ENCODE measurements at places on chromosomes 13 and 19.

GRCh38 chr19:33561261-33561660, 39.7 kb upstream of the PEPD start:
- no peak for DNase-seq

GRCh38 chr13:96011291-96011872, 41.8 kb downstream of the UGGT2 start:
- DNase-seq: no peak

- DNase-seq: no peak
Measured at GRCh38 chr19:53466726-53467484, 628 bp upstream of the ZNF813 start.

- no peak for DNase-seq
Measured at GRCh38 chr19:37348060-37348459, 22.8 kb upstream of the ZNF527 start.

GRCh38 chr13:31225998-31226675, 26.4 kb downstream of the B3GLCT start:
- no peak for DNase-seq

DNA sequence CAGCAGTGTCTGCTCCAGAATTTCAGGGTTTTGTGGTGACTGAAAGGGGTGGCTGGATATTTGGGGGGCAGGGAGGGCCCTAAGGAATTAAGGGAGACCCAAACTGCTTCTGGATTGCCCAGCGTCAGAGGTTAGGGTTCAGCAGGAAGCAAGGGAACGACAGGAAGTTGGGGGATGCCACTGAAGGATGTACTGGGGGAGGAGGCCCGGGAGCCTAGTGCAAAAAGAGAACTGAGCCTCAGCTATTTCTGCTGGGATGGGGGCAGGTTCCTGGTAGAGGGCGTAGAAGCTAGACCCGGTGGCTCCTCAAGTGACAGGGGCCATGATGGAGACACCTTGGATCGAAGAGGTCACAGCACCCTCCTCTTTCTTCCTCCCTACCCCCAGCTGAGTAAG, 1.1 kb downstream of the CYP2S1 start:
- no peak for DNase-seq

GRCh38 chr19:41888926-41889325, 5.9 kb downstream of the ARHGEF1 start:
- no peak for DNase-seq

GRCh38 chr19:32627714-32628270, 46.8 kb downstream of the PDCD5 start:
- DNase-seq: no peak

- DNase-seq: no peak
Measured at GRCh38 chr19:30564551-30565011, 192.4 kb downstream of the ZNF536 start.

GRCh38 chr19:35901055-35901644, 810 bp upstream of the NFKBID start:
- DNase-seq: peak; percentile 9

DNA sequence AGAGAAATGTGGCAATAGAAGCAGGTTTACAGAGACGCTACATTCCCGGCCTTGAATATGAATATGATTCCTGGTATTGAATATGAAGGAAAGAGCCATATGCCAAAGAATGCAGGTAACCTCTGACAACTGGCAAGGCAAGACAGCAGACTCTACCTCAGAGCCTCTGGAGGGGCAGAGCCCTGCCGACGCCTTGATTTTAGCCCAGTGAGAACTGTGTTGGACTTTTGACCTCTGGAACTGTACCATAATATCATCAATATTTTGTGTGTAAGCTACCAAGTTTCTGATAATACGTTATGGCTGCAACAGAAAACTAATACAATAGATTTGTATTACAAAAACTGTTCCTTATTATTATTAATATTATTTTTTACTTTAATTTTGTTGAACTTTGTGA, 219.7 kb downstream of the FGF14 start:
- no peak for DNase-seq

DNA sequence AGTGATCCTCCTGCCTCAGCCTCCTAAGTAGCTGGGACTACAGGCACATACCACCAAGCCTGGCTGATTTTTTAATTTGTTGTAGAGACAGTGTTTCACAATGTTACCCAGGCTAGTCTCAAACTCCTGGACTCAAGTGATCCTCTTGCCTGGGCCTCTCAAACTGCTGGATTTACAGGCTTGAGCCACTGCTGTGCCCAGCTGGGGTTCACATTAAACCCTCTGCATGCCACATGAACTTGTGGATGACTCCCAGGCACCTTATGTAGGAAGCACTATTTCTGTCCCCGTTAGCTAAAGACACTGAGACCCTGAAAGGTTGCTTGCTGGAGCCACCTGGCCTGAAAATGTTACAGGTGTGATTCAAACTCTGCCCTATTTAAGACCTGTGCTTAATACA, 10.5 kb downstream of the MYH14 start:
- no peak for DNase-seq

GRCh38 chr19:39408392-39409207, 2.0 kb downstream of the ZFP36 start:
- no peak for DNase-seq

Measured in AG04449 (cell line).